ENCODE measurements at places on chromosomes 2 and 18.

DNA sequence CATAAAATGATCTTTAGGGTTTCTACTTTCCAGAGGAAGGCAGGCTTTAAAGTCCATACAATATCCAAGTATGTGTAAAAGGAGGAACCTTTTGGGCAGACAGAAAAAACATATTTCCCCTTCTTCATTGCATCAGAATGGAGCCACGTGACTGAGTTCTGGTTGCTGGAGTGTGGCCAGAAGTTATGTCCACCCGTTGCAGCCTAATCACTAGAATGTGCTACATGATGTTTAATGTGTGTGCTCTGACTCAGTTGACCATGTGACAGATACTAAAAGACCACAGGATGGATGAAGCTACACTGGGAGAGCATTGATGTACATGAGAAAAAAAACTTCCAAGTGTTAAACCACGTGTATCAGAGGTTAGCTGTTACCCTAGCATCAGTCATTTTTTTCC, 460.9 kb downstream of the RIT2 start:
- DNase-seq = no peak

GRCh38 chr2:37795938-37796337, 124.5 kb upstream of the CDC42EP3 start:
- DNase-seq = no peak

- DNase-seq = peak; percentile 15
Observed at GRCh38 chr2:147231607-147232006, 613.2 kb upstream of the ACVR2A start.

- DNase-seq = no peak
Observed at GRCh38 chr2:222769446-222769845, 91.4 kb upstream of the ACSL3 start.

GRCh38 chr2:213678437-213679218, 394.4 kb downstream of the SPAG16 start:
- DNase-seq = no peak

DNA sequence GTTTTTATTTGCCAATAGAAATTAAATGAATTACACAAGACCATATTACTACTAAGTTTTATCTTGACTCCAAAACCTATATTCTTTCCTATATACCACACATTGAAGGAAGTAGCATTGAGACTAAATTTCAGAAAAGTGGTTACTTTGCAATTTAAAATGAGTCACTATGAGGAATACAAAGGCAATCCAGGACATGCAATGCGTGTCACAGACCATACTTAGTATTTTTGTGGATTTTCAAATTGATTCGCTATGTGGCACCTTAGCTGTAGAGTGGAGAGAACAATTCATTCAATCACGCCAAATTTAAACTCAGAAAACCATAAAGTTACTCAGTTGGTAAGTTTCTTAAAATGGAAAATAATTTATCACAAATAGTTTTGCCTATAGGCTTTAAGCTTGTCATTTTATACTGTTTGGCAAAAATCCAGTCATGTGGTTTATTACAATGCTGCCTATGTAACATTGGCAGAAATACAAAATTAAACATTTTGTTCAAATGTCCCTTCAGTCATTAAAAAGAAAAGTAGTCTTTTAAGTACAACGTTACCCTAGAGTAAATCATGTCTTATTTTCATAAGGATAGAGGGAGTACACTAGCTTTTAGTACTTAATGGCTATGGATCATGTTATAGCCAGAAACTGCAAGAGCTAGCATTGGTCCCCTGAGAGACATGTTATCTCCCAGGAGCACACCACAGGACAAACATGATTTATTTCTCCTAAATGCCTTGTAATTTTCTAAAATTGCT, 222.8 kb upstream of the CDH7 start:
- DNase-seq = no peak

DNA sequence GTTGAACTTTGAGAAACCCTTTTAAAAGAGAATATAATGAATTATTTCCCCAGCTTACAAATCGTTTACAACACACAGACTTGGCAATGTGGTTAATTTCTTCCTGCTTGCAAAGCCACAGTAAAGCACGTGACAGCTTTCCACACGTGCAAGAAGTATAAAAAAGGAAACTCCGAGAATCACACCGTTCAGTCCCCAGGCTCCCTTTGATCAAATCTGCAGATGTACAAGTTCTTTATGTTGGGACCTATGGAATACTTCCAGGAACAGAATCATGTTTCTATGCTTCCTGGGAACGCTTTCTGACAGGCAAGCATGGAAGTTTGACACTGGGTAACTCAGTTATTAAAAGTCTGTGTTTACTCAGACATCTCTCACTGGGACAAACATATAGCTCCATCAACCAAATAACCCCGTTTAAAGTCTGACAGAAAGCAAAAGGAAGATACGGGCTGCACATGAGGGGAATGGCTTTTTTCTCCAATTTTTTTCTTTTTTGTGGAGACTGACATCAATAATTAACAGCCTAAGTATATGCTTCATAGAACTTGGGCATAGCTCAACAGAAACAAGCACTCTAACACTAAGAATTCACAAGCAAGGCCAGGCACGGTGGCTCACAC, 134.8 kb downstream of the EIPR1 start:
- DNase-seq = peak; percentile 50

DNA sequence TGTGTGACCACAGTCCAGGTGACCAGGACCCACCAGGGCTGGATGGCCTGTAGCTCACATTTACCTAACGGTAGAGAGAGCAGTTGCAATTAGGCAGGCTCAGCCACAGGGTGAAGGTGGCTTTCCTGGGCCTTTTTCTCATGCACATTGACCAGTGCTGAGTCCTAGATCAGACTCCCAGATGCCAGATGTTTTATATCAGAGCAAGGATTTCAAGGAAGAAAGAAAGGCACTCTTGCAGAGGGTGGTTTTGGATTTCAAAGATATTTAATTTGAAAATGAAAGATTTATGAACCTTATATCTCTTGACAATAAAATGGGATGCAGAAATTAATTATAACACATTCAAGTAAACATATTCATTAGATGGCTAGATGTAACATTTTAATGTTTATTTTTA, 694.2 kb upstream of the GYPC start:
- no peak for DNase-seq

- no peak for DNase-seq
Observed at GRCh38 chr18:62933261-62933887, 218.0 kb downstream of the PHLPP1 start.

Data from activated CD4-positive, alpha-beta T cell treated with anti-CD3 and anti-CD28 coated beads, Interleukin-2, Interleukin-4, amounts not matched to agents 100 ng/mL and 50 ng/mL, durations not matched to agents 16 hours and 8 hours (primary cell).